ENCODE measurements at places on chromosomes 16 and 17. TPM values are rescaled to one million over a fixed set of nuclear protein-coding genes. Genes with fewer than 3 reads are reported as not detected.

DNA sequence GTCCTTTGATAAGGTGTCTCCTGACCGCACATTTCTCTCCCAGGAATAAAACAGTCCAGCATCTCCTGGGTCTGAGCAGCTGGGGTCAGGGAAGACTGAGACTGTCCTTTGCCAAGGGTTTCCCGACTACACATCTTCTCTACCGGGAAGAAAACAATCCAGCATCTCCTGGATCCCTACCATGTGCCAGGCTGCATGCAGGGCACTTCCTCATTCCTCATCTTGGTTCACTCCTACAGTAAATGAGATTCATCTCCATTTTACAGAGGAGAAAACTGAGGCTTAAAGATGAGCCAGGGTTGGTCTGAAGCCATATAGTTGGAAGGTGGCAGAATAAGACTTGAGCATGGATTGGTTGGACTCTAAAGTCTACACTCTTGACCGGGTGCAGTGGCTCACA, 36.7 kb downstream of the NOG start:
- DNase-seq: no peak

- DNase-seq: no peak
These were observed 7.2 kb downstream of the SLC38A10 start for GRCh38 chr17:81287741-81288430.

DNA sequence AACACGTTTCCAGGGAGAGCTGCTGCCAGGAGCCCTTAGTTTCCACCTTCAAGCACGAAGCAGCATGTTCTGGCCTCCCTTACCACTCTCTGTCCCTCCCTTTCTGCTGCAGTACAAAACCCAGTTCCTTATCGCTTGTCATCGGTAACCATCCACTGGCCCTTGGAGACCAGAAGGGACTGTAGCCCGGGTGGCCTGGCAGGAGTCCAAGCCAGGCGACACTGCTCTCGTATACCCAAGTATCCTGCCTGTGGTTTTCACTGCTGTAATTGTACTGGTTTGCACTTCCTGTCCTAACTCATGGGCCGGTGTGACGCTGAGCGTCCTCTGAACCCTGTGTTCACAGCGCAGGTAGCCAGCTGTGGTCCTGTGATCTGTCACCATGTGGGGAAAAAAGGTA, 81.1 kb downstream of the MAF start:
- no peak for DNase-seq

GRCh38 chr17:41003926-41004325, 4.2 kb upstream of the KRTAP3-2 start:
- DNase-seq: no peak

RNPS1 gene
- total RNA-seq: 230 TPM

TELO2 gene
- total RNA-seq: 65.5 TPM

- no peak for DNase-seq
These were observed 1.6 kb downstream of the SLC47A2 start for GRCh38 chr17:19714542-19715411.

LDHD gene
- total RNA-seq: not detected

DNA sequence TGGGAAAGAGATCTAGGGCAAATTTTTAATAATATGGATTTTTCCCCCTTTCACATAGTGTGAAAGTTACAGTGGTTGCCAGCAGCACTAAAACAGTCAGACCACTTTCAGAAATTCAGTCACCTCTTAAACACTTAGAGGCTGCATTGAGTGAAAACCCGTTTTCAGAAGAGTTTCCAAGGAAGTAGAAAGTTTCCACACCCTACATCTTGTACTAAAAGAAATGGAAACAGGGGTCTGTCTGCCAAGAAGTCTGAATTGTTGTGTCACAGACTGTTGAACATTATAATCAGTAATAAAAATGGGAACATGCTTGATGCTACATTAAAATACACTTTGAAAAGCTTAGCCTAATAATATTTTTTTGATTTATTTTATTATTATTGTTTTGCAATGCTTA, 278.9 kb upstream of the KCNJ16 start:
- DNase-seq: no peak

Measured in activated CD4-positive, alpha-beta T cell treated with anti-CD3 and anti-CD28 coated beads, Interleukin-2, amount 10 ng/mL, durations not matched to agents 7 days and 5 days (primary cell).